ENCODE measurements at places on chromosomes 7 and 10. TPM values are rescaled to one million over a fixed set of nuclear protein-coding genes. Genes with fewer than 3 reads are reported as not detected.

- DNase-seq, result no peak
Observed at GRCh38 chr10:9734218-9734617, 1283.5 kb upstream of the CELF2 start.

WDFY4 gene
- 6.8 TPM for total RNA-seq

GRCh38 chr10:30359373-30360206 is 10.5 kb upstream of the MTPAP start:
- DNase-seq, result no peak

- no peak for DNase-seq
Observed at GRCh38 chr7:121006711-121007315, 18.3 kb downstream of the CPED1 start.

DNA sequence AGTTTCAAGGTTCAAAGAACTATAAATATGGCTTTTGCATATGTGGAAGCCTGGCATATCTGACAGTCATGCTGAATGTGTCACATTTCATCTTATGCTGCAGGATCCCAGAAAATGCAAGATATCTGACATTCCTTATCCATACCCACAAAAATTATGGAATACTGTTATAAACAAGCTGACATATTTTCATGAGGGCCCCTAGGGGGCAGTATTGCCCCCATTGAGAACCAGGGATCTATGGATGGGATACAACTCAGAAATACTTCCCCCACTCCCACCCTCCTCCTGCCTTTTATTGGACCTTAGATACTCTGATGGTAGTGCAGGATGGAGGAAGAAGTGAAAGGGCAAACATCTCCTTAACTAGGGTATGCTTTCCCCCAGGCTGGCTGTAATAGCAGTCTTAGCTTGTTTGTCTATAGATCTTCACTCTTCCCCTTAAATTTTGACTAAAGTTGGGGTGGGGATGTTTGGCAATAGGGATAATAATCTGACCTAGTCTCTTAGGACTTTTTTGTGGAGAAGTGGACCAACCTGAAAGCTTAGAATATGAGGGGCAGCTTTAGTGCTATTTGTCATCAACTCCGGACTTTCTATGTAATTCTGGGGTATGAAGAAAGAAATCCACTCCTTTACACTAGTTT is 3.5 kb upstream of the GNGT1 start:
- no peak for DNase-seq
